CD8-positive, alpha-beta T cell (primary cell): ENCODE measurements at places on chromosomes 6 and 20.

GRCh38 chr6:111852725-111853124 lies 20.5 kb downstream of the FYN start:
- DNase-seq = no peak

GRCh38 chr6:29641430-29642148 lies 8.6 kb upstream of the GABBR1 start:
- DNase-seq = peak; percentile 38

GRCh38 chr6:104522533-104522932 lies 337.2 kb downstream of the HACE1 start:
- no peak for DNase-seq

GRCh38 chr6:115767931-115768330 lies 292.8 kb downstream of the FRK start:
- no peak for DNase-seq

DNA sequence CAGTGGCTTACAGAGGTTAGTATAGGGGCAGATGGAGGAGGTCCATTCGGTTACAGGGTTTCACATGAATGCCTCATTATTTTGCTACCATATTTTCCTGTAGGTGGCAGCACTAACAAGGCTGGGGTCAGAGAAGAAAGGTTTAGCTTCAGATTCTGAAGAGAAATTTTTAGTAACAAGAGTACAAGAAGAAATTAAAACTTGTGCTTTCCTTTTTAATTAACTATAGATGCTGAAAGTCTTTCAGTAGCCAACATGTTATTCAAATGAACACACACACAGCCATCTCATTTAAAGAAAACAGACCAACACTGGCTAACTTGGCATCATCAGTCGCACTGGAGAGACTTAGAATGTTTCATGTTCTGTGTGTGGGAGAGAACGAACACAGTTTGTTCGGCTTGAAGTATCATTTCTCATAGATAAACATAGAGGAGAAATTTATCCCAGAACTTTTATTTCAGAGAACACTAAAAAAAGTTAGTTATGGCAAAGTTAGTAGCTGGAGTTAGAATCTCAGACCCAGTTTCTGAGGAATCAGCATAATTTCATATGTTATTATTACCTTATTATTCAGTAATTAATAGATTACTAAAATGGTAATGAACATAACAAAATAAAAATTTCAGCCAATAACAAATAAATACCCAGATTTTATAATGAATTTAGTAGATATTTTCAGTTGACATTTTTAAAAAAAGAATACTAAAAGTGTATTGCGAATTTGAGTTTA lies 314.0 kb upstream of the RSPO3 start:
- no peak for DNase-seq

GRCh38 chr6:124684621-124685020 lies 277.6 kb upstream of the RNF217 start:
- no peak for DNase-seq

GRCh38 chr6:33243476-33243875 lies 28.2 kb downstream of the VPS52 start:
- DNase-seq = no peak

DNA sequence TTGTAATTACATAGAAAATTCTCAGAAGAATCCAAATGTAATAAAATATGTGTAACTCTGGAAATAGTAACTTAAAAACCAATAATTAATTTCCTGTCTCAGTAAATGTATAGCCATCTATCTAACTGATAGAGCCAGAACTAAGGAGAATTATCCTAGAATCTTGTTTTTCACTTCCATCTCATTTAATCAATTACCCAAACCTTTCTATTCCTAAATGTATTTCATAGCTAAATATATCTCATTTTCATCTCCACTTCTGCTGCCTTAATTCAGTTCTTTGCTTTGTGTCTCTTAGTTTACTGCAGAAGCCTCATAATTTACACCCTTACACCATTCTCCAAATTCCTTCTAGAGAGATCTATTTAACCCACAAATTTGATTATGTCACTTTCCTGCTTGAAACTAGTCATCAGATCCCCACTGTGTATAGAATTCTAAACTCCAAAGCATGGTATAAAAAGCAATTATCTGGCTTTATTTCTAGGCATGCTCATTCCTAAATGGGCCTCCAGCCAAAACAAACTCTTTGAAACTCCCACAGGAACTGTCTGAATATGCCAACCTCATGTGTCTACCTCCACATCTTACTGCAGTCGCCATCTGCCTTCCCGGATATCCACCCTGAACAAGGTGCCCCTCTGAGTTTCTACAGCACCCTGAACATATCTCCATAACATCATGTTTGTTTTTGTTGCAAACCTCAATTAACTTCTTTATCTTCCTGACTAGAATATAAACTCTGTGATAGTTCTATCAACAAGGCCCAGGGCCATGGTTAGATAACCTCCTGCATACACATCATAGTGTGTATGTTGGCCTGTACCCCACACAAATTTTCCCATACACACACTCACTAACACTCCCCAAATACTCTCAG lies 70.5 kb upstream of the ADTRP start:
- no peak for DNase-seq

DNA sequence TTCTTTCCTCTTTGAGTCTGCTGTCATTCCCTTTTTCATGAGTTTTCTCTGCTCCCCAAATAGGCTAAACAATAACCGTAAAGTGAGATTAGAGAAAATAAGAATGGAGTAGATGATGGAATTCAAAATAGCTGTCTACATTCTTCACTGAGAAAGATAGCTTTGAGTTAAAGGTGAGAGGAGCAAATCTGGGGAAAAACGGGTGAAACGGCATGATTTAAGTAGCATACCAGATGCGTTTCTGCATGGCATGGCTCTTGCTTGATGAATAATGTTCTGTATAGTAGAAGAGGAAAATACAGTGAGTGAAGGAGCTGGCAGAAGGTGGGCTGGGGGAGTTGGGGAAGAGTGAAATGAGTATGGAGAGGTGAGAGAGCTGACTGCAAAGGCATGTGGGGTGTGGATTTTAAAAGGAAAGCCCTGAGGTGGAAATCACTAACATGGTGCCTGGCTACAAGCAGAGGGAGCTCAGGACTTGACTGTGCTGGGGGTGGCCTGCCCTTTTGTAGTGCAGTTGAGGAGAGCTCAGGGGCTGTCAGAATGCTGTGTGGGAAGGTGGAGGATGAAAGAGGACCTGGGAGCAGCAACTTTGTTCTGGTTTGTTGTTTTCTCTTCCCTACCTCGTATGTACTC lies 8.8 kb downstream of the BICRAL start:
- DNase-seq = peak; percentile 45

DNA sequence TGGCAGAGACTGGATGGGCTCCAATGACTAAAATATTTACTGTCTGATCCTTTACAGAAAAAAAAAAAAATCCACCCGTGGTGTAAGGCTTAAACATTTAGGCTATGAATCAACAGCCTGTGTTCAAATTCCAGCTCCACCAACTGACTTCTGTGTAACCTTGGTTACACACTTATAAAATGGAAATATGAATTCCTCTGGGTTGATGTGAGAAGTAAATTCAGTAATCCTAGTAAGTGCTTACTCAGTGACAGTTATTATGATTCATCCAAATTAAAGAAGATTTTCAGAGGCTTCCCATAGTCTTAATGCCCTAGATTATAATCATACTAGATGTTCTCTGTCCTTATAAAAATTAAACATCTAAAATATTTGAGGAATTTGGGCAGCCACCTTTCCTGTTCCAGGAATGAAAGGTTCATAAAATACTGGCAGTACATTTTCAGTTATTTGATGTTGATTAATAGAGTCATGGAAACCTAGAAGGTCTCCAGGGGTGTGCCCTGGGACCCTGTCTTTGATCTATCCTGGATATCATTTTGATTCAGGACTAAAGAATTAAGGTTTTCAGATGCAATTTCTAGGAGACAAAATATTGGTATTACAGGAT lies 180.3 kb upstream of the ZNF217 start:
- DNase-seq = no peak

- DNase-seq = peak; percentile 55
Observed at GRCh38 chr20:49914310-49915117, 815 bp downstream of the SPATA2 start.

- no peak for DNase-seq
Observed at GRCh38 chr6:81002126-81002525, 750.4 kb downstream of the TENT5A start.

DNA sequence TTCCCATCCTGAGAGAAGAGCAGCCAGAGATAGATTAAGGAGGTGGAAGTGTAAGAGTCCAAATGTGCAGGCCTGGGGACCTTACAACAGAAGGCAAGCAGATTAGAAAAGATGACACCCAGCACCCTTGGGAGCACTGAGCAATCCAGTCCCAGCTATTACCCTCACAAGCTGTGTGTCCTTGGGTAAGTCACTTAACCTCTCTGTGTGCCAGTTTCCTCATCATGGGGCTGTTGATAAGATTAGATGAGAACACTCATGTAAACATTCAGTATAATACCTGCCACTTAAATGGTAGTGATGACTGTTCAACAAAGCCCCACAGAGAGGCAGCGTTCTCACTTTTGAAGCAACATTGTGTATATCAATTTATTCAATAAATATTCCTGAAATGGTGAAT lies 114.8 kb upstream of the CST7 start:
- DNase-seq = no peak

DNA sequence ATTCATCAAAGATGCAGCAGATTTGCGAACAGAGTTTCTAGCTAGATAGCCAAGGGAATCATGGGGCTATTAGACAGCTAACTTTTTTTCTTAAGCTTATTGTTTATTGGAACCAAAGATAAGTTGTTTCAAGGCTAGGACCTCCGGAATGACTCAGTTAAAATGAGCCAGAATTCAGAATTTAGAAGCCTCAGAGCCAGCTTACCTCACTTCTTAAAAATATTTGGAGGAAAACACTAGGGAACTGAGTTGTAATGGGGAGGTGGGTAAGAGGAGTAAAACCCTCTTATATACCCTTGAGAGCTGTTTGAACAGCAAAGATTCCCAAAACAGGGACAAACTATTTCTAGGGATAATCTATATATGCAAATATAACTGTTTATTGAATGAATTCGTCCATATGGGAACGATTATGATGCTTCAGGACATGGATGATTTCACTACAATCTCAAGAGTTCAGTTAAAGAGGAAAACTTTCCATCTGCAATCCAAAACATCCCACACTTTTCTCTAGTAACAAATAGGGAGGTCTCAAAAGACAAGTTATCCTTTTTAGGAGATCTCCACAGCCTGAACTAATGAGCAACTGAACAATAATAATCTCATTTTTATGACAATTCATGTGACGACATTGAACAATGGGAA lies 12.6 kb upstream of the CARMIL1 start:
- DNase-seq = no peak

DNA sequence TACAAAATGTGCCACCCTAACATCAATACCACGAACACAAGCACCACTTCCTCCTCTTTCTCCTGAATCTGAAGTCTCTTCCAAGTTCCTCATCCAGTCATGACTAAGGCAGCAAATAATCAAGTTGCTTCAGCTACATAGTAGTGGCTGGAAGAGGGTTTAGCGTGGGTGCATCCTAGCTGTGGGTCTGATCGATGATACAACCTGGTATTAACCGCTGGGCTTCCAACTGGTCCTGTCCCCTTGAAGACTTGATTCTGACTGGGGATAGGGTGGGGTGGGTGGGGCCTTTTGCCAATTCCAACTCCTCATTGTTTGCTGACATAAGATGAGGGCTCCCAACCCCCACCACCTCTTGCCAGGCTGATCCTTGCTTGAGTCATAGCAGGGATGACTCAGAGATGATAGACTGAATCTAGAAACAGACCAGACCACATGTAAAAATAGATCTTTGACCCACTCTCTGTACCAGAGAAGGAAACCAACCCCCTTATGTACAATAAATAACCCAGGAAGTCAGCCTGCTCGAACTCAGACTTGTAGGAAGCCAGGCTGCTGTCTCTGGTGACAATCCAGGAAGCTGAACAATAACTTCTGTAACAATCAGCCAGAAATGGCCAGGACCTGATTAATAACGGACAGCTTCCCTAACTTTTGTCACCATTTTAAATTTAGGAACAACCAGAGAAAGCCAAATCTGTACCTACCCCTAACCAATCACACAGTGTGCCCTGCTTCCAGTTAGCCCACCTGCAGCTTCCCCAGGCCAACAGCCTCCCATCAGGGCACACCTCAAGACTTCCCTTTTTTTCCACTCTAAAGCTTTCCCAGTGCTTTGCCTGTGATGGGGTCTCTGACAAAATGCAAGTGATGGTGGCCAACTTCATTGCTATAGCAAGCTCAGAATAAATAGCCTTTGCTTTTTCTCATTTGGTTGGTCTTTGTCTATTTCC lies 68.9 kb upstream of the FAM184A start:
- no peak for DNase-seq

GRCh38 chr6:127547215-127547614 lies 28.1 kb upstream of the MTCL3 start:
- no peak for DNase-seq

DNA sequence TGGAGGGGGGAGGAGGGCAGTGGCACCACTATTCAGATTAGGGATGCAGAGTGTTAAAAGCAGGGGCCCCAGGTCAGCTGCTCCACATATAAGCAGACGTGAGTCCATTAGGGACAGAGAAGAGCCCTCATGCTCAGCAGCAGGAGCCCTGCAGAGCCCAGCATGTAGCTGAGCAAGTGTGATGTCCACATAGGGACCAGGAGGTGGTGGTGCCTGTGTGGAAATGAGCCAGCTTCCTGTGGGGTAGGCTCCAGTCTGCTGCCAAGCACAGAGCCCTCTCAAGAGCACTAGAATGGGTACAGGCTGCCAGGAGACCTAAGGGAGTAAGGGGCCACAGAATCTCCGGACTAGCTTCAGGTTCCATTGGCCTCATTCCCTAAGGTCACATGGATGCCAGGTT lies 57.9 kb upstream of the MLN start:
- DNase-seq = no peak

DNA sequence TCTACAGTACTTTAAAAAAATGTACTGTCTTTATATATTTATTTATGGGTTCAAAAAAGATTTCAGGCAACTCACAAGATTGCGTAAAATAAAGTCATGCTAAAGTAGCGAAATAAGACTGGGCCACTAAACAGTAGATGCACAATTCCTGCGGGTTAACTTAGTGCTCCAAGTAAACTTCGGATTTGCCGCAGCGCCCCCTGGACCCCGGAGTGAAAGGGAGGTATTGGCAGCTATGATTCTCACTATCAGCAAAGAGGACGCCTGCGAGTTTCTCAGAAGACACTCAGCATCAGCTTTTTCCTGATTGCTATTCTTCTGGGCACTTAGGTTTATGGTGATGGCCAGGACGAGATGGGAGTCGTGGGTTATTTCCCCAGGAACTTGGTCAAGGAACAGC lies 1.4 kb downstream of the OTOR start:
- DNase-seq = no peak

- no peak for DNase-seq
Observed at GRCh38 chr6:75450903-75451302, 42.7 kb downstream of the FILIP1 start.

GRCh38 chr6:56677559-56677958 lies 34.9 kb upstream of the DST start:
- DNase-seq = no peak

GRCh38 chr6:137230956-137231555 lies 11.9 kb upstream of the IFNGR1 start:
- no peak for DNase-seq

DNA sequence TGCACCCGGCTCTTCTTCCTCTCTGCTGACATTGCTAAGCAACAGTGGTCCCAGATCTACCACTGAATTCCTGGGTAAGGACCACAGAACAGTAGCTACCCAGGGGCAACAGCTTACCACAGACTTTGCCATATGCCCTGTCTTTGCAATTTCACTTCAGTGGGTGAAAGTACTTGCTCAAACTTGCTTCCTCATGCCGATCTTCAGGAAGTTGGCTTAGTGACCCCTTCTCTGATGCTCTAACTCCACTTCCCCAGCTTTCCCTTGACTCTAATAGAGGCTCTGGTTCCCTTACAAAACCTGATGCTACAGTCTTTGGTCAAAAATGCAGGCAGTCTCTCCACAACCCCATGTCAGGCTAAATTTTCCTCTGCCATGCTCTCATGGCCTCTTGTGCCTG lies 3.3 kb upstream of the TAAR5 start:
- DNase-seq = no peak

GRCh38 chr6:32058511-32058963 lies 20.3 kb downstream of the CYP21A2 start:
- DNase-seq = no peak
